Memory B cell (primary cell): ENCODE measurements at places on chromosomes 11 and 22.
A peak's percentile ranks its signal among the peaks of the same experiment; 100 is the strongest.

DNA sequence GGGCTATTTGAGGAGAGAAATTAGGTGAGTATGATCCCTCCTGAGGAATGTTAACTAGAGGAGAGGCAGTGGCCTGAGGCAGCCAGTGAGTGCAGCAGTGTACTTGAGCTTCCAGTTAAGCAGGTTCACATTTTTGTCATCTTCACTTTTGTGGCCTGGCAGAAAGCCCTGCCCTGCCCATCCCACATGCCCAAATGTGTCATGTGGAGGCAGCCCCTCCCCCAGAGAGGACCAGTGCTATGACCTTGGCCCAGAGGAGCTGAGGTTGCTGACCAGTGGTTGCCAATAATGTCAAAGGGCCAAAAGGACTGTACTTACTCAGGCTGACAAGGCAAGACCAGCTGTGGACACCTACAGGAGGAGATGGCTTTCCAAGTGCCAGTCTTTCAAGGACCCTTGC is 17.6 kb upstream of the GRK2 start:
- no peak for DNase-seq
- peaks cover 20% of the 10 kb centered on the region for H3K4me1 ChIP-seq
- peak overlapping the region; percentile 28 for H3K27ac ChIP-seq
- H3K4me3 ChIP-seq = no peak overlapping the region

DNA sequence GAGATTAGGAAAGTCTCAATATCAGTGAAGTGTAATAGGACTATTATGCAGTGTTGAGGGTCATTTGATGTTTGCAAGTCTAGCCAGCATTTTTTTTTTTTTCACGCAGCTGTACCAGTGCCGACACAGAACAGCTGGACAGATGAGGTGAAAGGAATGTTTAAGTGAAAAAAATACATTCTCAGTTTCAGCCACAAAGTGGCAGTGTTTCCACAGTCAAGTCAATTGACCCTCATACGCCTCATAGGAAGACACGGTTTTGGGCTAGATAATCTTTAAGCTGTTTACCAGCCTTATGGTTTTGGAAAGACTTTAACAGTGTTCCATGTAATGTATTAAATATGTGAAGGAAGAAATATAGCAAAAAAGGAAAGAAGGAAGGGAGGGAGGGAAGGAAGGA is 349.9 kb upstream of the ANO3 start:
- H3K27me3 ChIP-seq = no peaks in the 10 kb centered on the region
- H3K27ac ChIP-seq = peak overlapping the region; percentile 73
- peak overlapping the region; percentile 76 for H3K4me3 ChIP-seq
- no peaks in the 10 kb centered on the region for H3K36me3 ChIP-seq
- H3K4me1 ChIP-seq = peaks cover 10% of the 10 kb centered on the region

GRCh38 chr11:132948252-132948651 is 584.0 kb downstream of the OPCML start:
- H3K27ac ChIP-seq = no peak overlapping the region
- H3K4me3 ChIP-seq = no peak overlapping the region
- H3K4me1 ChIP-seq = no peaks in the 10 kb centered on the region
- peaks cover 1% of the 10 kb centered on the region for H3K27me3 ChIP-seq
- no peak for DNase-seq

DNA sequence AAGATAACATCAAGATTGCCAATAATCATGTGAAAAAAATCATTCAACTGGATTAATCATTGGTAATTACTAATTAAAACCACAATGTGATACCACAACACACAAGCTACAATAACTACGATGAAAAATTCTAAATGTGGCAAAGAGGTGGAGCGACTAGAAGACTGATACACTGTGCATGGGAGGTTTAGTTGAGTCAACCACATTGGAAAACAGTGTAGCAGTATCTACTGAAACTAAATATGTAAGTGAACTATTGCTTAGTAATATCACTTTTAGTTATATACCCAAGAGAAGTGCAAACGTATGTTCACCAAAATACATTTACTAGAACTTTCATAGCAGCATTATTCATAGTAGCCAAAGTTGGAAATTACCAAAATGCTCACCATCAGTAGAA is 359.9 kb downstream of the ETS1 start:
- peaks cover 2% of the 10 kb centered on the region for H3K4me1 ChIP-seq
- H3K36me3 ChIP-seq = no peaks in the 10 kb centered on the region
- H3K27me3 ChIP-seq = no peaks in the 10 kb centered on the region

DNA sequence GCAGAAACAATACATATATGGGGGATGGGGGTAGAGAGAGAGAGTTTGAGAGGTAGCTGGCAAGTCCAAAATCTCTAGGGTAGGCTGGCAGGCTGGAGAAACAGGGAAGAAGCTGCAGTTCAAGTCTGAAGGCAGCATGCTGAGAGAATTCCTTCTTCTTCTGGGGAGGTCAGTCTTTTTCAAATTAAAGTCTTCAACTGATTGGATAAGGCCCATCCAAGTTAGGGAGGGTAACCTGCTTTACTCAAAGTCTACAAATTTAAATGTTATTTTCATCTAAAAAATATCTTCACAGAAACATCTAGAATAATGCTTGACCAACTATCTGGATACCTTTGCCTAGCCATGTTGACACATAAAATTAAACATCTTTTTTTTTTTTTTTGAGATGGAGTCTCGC is 2.9 kb upstream of the TREH start:
- no peak overlapping the region for H3K4me3 ChIP-seq
- H3K4me1 ChIP-seq = no peaks in the 10 kb centered on the region
- DNase-seq = no peak
- H3K27me3 ChIP-seq = peaks cover 7% of the 10 kb centered on the region
- peaks cover 3% of the 10 kb centered on the region for H3K36me3 ChIP-seq

DNA sequence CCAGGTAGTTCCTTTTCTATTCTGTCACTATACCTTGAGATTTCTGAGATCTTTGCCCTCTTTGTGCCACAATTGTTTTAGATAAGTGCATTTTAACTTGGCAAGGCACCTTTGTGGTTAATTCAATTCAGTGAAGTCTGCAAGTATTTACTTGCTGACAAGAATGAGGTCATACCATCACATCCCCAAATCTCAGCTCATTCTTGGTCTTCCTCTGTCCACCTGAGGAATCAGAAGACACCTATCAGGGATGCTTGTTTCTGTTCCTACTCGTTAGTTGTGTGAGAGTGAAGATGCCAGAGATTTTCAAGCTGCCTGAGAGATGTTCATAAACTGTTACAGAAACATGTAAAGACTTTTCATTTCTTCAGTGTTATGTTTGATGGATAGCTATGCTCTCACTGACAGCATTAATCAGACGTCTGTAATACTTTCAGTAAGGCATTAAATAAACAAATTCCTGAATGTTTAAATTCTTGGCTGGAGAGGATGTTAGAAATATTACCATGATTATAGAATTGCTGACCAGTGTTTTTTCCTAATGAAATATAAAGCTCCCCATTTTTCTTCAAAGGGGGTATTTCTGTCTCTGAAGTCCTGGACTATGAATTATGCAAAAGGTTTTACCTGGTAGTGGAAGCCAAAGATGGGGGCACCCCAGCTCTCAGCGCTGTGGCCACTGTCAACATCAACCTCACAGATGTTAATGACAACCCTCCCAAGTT is 135.0 kb upstream of the MTNR1B start:
- H3K27me3 ChIP-seq = peaks cover 5% of the 10 kb centered on the region
- H3K36me3 ChIP-seq = no peaks in the 10 kb centered on the region
- no peak overlapping the region for H3K4me3 ChIP-seq
- H3K27ac ChIP-seq = no peak overlapping the region
